Activated T-cell treated with anti-CD3 and anti-CD28 coated beads, Interleukin-2, amount 50 U/mL, for 24 hours (primary cell): ENCODE measurements at places on chromosomes 3 and 15.

- H3K27ac ChIP-seq, result no peak overlapping the region
- H3K4me1 ChIP-seq, result no peaks in the 10 kb centered on the region
- no peak for DNase-seq
- peaks cover 12% of the 10 kb centered on the region for H3K27me3 ChIP-seq
- H3K4me3 ChIP-seq, result no peak overlapping the region
- H3K36me3 ChIP-seq, result no peaks in the 10 kb centered on the region
These were observed 30.7 kb downstream of the DUOX2 start for GRCh38 chr15:45083223-45083622.

- H3K4me3 ChIP-seq, result no peak overlapping the region
- no peaks in the 10 kb centered on the region for H3K36me3 ChIP-seq
- no peaks in the 10 kb centered on the region for H3K27me3 ChIP-seq
- no peak for DNase-seq
These were observed 398.1 kb downstream of the GABRB3 start for GRCh38 chr15:26374806-26375205.

DNA sequence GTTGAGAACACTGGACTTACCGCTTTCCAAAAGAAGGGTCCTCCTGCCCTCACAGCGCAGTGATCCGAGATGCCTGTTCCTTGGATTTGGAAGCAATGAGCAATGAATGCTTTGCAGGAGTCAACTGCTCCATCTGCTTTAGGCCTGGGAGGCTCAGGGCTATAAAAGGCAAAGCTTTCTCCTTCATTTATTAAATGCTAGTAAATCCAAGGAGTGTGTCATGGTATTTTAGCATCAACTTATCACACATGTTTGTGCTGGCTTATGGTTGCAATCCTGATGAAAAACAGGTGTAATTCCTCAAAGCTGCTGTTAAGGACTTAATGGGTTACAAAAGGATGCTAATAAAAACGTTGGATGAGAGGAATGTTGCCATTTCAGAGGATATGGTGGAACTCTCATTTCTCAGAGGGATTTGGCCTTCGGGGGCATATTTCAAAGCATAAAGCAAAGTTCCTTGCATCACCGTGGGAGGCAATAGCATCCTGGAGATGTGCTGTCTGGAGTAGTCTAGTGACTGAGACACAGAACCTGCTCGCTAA is 158.5 kb upstream of the TPM1 start:
- H3K36me3 ChIP-seq, result no peaks in the 10 kb centered on the region
- peaks cover 19% of the 10 kb centered on the region for H3K27me3 ChIP-seq
- no peak for DNase-seq
- H3K27ac ChIP-seq, result no peak overlapping the region
- H3K4me1 ChIP-seq, result peaks cover 13% of the 10 kb centered on the region
- H3K4me3 ChIP-seq, result no peak overlapping the region

- H3K27ac ChIP-seq, result peak overlapping the region; percentile 84
- H3K4me3 ChIP-seq, result peak overlapping the region; percentile 10
- H3K36me3 ChIP-seq, result peaks cover 18% of the 10 kb centered on the region
- DNase-seq, result no peak
These were observed 44.6 kb downstream of the HACD2 start for GRCh38 chr3:123540285-123540684.

DNA sequence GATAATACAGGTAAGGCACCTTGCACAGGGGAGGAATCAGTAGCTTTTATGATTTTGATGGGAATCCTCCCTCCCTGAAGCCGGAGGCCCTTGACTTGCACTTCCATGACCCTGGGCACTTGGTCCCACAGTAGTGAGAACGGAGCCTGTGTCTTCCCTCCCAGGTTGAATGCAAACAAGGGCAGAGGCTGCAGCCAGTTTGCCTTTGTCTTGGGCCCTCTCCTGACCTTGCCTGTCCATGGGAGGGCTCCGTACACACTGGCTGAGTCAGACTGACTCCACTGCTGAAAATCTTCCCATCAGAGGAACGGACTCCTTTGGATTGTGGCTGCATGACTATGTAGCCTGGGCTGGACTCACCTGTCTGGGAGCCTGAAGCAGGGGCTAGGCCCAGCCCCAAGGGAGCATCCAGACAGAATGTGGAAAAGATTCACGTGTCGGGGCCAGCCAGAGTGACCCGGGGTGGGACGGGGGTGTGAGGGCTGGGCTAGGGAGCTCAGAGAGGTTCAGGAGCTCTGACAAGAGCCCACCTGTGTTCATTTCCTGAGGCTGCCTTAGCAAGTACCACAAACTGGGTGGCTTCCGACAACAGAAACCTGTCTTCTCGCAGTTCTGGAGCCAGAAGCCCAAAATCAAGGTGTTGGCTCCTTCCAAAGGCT is 9.5 kb downstream of the TBC1D21 start:
- H3K27ac ChIP-seq, result no peak overlapping the region
- no peaks in the 10 kb centered on the region for H3K36me3 ChIP-seq
- no peaks in the 10 kb centered on the region for H3K4me1 ChIP-seq
- H3K4me3 ChIP-seq, result no peak overlapping the region
